COR-L47 (cell line): ENCODE measurements at places on chromosomes 1 and 21.

- DNase-seq, result no peak
Measured at GRCh38 chr1:117335376-117336086, 31.7 kb upstream of the MAN1A2 start.

DNA sequence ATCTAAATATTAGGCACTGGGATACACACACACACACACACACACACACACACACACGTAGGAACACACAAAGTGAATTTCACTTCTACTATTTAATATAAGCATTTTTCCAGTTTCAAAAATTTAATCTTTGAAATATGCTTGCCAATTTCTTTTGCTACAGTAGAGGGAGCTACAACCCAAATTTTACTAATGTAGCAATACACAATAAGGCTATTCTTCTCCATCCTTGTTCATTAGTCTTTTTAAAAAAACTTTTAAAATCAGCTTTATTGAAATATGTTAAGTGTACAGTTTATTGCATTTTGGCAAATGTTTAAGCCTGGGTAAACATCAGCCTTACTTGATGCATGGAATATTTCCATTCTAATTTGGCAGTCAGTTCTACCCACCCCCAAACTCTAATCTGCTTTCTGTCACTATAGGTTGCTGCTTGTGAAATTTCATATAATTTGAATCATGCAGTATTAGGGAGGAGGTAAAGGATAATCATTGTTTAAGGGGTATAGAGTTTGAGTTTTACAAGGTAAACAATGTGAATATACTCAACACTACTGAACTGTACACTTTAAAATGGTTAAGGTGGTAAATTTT, 93.0 kb upstream of the TENT5C start:
- peak; percentile 1 for DNase-seq

- no peak for DNase-seq
Measured at GRCh38 chr1:38190983-38191382, 144.4 kb upstream of the POU3F1 start.

DNA sequence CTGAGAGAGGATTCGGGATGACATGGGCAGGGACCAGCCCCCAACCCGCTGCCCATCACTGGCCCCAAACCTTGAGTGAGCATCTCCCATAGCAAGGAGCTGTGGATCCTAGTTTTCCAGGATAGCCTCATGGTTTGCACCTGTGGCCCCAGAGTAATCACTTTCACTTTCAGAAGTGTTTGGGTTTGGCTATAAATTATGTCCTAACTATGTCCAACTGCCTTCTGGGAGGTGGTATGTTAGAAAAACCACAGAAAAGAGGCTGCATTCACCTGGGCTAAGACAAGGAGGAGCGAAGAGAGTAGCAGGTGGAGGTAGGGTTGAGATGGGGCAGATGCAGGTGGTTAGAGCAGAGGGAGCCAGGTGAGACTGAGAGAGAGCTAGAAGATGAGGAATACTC, 19.4 kb upstream of the CLIC6 start:
- no peak for DNase-seq

DNA sequence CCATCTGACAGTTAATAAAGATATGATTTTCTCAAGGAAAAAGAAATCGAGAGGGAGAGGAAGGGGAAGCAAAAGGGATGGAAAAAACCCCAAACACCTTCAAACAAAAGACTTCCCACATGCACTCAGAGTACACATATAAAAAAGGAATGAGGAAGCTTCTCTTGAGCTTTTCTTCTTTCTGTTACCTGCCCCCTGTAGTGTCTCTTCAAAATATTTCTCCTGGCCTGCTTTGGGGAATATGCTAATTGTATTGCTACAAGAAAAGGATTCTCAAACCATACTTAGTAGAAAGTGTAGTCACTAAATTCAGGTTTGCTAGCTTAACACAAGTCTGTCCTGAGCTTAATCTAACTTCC, 58.7 kb downstream of the KIF14 start:
- no peak for DNase-seq

GRCh38 chr1:11564237-11564636, 85.3 kb downstream of the DISP3 start:
- no peak for DNase-seq

- DNase-seq, result no peak
Measured at GRCh38 chr1:24957016-24957807, 27.1 kb upstream of the RUNX3 start.

- DNase-seq, result no peak
Measured at GRCh38 chr1:162631546-162632191, 595 bp upstream of the DDR2 start.

GRCh38 chr1:149916898-149917252, 769 bp downstream of the SV2A start:
- DNase-seq, result no peak

GRCh38 chr21:27339902-27340301, 373.0 kb upstream of the ADAMTS5 start:
- DNase-seq, result no peak

DNA sequence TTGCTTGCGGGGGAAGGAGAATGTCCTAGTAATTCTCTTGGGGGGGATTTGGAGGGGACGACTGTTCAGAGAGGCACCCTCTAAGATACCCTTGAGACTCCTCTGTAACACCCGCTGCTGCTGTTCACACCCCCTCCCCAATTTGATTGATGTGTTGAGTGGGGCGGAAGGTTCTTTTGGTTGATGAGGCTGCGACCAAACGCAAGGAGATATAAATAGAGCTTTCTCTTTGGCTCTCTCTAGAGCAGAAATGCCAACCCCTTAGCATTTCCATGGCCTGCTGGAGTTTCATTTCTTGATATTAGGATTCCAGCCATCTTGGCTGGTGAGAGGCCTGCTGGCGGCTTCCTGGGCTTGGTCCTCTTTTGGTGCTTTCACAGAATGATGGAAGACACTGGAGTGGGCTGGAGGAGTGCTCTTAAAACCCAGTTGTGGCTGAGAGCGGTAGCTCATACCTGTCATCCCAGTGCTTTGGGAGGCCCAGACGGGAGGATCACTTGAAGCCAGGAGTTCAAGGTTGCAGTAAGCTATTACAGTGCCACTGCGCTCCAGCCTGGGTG, 2.0 kb downstream of the PIK3CD start:
- DNase-seq, result no peak

GRCh38 chr1:181383695-181384094, 99.6 kb upstream of the CACNA1E start:
- DNase-seq, result no peak

DNA sequence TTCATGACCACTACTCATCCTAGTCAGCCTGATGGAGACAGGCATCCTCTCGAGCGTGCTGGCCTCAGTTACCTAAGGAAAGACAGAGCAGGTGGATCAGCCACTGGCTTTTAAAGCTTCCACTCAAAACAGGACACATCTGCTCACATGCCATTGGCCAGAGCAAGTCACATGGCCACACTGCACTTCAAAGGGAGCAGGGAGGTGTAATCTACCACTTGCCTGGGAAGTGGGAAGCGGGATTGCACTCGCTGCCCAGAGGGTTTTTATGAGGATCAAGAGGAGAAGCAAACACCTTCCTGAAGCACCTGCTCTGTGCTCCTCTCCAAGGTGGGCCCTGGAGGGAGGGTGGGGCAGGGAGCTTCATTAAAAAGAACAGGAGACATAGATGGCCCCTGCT, 108.0 kb downstream of the TAS1R2 start:
- no peak for DNase-seq

GRCh38 chr1:62962014-62962812, 178.3 kb downstream of the ATG4C start:
- DNase-seq, result peak; percentile 36

DNA sequence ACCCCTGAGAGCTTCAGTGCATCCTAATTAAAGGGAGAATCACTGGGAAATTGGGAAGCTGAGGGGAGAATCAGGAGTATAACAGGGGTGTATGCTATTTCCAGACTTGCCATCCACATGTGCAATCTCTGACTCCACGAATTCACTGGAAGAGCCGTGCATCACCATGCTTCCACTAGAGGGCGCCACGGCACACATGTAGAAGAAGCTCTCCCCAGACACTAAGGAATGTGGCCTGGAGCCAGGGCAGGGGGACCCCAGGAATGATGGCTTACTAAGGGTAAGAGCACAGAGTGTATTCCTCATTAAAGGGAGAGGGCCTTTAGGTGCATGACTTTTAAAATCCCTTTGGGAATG, 81.5 kb downstream of the ABCA4 start:
- peak; percentile 46 for DNase-seq

- no peak for DNase-seq
Measured at GRCh38 chr21:42193131-42193671, 25.7 kb upstream of the ABCG1 start.

DNA sequence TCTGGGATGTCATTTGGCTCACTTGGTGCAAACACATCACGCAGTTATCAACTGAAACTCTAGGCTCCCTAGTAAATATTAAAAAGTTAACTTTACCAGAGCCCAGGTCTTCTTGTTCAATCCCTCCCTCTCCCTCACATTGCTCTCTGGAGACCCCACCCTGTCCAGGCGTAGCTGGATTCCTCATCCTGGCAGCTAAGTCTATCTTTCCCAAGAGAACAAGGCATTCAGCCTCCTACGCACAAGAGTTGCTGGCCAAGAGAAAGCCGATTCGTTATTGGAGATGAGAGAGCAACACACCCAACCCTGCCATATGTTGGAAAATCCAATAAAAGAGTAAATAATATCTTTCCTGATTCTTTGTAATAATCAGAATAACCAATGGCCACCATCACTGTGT, 117.9 kb downstream of the SLC30A10 start:
- no peak for DNase-seq

DNA sequence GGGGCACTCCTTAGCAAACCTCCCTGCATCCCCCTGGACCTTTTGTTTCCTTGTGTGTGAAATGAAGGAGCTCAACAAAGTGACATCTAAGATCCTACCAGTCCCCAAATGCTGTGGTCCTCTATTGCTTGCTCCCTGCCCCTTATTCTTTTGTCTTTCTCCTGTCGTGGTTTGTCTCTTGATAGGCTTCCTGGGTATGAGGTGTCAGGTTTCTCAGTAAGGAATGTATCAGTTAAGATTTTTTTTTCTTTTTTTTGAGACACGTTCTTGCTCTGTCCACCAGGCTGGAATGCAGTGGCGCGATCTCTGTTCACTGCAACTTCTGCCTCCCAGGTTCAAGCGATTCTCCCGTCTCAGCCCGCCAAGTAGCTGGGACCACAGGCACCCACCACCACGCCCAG, 16.8 kb downstream of the CNIH3 start:
- no peak for DNase-seq

- DNase-seq, result no peak
Measured at GRCh38 chr1:42186152-42186551, 21.6 kb upstream of the GUCA2A start.

GRCh38 chr21:34570313-34570712, 44.6 kb downstream of the RCAN1 start:
- DNase-seq, result no peak

- DNase-seq, result no peak
Measured at GRCh38 chr1:83791821-83792437, 207.0 kb downstream of the TTLL7 start.

GRCh38 chr1:46530791-46531409, 20.5 kb downstream of the KNCN start:
- no peak for DNase-seq

DNA sequence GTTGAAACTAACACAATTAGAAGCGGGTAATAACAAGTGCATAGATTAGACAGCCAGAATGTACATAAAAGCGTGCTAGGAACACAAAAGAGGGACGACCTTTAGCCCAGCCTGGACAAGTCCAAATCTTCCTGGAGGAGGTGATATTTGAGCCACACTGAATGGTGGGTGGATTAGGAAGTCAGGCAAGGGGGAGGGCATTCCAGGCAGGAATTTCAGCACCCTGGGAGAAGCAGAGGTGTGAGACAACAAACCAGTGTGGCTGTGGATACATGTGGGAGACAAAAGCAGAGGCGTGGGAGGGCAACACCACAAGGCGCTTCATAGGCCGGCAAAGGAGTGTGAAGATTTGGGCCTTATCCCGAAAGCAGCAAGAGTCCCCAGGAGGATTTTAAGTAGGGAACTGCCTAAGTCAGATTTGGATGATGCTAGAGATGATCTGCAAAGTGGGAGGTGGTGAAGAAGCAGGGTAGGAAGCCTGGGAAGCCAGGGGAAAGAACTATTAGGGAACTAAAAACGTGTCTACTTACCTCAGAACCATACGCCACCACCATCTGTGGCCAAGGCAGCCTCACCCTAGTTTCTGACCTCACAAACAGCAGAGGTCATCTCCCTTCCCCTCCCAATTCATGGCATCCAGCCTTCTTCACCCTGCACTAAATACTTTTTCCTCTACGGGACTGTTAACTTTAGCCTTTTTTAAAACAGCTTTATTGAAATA, 81.8 kb downstream of the GLUL start:
- no peak for DNase-seq

GRCh38 chr1:1434131-1434823, 1.2 kb upstream of the VWA1 start:
- no peak for DNase-seq

DNA sequence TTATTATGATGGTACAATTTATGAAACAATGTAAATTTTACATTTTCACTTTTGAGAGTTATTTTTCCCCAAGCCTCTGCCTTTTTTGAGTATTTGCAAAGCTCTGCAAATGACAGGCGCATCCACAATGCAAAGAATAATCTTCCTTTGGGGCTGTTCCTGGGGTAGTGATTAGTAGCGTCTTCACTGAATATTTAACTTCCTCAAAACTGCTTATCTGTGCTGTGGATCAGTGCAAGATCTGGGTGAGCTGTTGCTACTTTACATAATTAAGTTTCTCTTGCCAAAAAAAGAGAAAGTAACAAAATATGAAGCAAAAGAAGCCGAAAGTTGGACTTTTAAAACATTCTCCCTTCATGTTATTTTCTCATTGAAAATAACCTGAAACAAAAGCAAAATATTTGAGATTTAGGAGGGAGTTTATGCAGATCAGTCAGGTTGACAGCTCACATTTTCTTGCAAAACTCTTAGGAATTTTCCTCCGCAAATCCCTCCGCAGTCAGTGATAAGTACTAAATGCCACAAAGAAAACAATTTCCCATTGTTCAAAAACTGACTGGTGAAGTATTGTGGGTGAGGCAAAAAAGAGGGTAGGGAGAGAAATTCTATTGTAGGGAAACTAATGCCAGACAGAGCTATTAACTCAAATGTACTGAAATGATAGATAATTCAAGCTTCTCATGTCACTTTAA, 276.4 kb upstream of the B3GALT2 start:
- no peak for DNase-seq

GRCh38 chr1:203506858-203507626, 13.1 kb downstream of the OPTC start:
- DNase-seq, result no peak

- DNase-seq, result no peak
Measured at GRCh38 chr21:34545079-34545884, 33.3 kb upstream of the KCNE1 start.

GRCh38 chr1:183543619-183544204, 46.5 kb downstream of the NCF2 start:
- DNase-seq, result peak; percentile 41

DNA sequence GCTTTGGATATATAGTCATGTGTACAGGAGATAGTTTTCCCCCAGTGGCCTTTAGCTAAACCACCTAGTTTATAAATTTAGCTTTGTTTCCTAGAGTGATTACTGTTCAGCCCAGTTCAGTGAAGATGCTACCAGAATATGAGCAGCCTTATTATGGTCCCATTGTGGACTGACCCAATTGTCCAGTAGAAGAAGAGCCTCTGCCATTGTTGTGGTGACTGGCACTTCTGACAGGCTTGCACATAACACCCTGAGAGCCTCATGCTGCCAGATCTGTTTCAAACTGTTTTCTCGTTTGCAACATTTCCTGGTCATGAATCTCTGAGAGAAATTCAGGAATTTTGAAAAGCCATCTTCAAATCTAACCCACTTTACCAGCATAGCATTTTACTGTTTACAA, 20.6 kb downstream of the KPNA6 start:
- DNase-seq, result no peak
